ENCODE measurements at places on chromosomes 2 and 18. TPM values are rescaled to one million over a fixed set of nuclear protein-coding genes. Genes with fewer than 3 reads are reported as not detected.

PLGLB2 gene
- not detected for total RNA-seq

GRCh38 chr2:200054681-200055468, 99.5 kb downstream of the MAIP1 start:
- DNase-seq: peak; percentile 25

DNA sequence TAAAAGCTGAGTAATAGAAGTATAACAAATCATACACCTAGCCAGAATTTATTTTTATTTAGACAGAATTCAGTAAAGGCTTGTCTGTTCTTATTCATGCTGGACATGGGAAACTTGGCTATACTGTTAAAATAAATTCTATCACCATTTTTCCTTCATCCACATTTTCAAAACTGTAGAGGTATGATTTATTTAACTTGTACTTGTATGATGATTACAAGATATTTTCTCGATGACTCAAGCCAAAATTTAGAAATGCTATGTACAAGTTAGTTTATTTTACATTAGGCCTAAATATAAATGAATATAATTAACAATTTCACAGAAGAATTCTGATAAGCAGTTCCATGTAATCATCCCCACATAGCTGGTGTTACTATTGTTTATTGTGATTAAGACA, 194.8 kb upstream of the DOK6 start:
- no peak for DNase-seq

GPR45 gene
- total RNA-seq: 0.98 TPM

DNA sequence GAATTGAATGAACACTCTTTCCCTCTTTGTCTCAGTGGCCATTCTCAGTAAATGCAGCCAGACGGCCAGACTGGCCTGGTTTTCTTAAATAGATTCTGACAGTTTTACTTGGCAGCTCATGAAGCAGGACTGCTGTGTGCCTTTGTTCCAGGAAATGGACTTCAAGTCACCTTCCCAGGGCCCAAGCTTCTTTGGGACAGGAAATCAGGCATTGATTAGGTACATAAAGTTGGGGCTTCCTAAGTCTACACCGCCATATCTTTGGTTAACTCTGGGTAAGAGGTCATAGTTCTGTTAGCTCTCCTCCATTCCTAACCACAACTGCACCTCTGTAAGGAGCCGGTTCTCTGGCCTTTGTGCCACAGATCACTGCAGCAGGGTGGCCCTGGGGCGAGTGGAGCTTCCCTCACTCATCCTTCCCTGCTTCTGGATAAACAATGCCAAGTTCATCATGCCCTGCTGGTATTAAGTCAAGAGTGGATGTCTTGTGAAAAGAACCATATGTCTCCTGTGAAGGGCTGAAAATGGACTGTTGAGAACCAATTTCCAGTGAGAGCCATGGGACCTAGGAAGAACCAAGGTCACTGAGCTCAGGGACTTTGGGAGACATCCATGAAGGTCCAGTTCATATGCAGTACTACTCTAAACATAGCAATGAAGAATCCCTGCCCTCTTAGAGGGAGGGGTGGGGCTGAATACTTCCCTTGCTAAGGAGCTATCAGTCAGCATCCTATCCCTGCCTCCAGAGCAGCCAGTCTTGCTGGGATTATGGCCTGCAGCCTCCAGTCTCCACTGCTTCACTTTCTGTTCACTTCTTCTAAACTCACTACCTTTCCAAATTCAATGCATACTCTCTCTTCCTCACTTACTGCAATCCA, 122.6 kb upstream of the XPO1 start:
- peak; percentile 47 for DNase-seq

GRCh38 chr2:216653093-216653799, 20.0 kb downstream of the IGFBP2 start:
- DNase-seq: no peak

Measured in SK-MEL-5 (cell line).